ENCODE measurements at places on chromosomes 13 and 19.

DNA sequence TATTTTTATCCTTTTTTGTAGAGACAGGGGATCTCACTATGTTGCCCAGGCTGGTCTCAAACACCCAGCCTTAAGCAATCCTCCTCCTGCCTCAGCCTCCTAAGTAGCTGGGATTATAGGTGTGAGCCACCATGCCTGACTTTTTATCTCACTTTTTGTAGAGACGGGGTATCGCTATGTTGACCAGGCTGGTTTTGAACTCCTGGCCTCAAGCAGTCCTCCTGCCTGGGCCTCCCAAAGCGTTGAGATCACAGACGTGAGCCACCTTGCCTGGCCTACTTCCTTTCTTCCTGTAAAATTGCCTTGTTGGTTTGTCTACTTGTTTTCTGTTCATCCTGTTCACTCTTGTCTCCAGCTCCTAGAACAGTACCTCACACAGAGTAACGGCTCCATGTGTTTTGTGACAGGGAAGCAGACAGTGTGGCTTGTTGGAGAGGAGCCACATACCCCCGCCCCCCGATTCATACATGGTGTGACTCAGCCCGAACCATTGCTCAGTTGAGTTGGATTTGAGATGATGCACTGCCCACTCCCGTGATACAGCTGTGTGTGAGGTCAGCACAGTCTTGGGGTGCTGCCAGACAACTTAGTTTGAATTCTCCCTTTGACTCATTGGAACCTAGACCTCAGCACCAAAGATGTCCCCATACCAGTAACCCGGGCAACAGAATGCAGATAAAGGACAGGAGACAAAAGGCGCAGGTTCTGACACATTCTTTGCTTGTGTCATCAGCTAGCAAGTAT is 34.2 kb downstream of the GPR42 start:
- DNase-seq, result peak; percentile 47

- DNase-seq, result no peak
Observed at GRCh38 chr19:593505-593904, 3.8 kb downstream of the HCN2 start.

- no peak for DNase-seq
Observed at GRCh38 chr13:53010374-53011105, 18.1 kb upstream of the OLFM4 start.

- no peak for DNase-seq
Observed at GRCh38 chr19:38324431-38324830, 4.8 kb downstream of the KCNK6 start.

DNA sequence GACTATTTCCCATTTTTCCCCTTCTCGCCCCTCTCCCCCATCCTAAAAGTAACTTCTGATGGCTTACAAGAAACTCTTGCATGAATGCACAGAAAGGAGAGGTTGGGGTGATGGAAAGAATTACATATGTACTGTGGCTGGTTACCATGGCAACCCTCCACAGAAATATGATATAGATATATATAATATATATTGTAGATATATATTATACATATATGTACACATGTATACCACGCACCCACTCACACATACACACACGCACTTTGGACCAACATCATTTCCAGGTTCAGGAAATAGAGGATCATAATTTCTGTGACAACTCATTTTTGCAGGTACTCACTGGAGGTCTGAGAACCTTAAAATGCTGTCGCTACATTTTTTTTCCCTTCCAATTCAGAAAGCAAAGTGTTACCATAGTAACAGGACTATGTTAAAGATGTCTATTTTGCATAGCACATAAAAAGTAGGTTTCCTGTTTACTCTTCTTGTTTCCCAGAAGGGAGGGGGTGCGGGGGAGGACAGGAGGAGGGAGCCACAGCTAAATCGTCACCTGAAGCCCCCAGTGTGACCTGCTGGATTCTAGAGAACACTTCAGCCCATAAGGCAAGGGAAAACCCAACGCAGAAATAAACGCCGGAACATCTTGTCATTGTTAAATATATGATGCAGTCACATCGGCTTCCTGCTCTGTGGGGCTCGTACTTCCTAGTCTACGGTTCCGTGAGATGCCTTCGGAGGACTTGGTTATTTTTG is 44.7 kb downstream of the EFNB2 start:
- no peak for DNase-seq

DNA sequence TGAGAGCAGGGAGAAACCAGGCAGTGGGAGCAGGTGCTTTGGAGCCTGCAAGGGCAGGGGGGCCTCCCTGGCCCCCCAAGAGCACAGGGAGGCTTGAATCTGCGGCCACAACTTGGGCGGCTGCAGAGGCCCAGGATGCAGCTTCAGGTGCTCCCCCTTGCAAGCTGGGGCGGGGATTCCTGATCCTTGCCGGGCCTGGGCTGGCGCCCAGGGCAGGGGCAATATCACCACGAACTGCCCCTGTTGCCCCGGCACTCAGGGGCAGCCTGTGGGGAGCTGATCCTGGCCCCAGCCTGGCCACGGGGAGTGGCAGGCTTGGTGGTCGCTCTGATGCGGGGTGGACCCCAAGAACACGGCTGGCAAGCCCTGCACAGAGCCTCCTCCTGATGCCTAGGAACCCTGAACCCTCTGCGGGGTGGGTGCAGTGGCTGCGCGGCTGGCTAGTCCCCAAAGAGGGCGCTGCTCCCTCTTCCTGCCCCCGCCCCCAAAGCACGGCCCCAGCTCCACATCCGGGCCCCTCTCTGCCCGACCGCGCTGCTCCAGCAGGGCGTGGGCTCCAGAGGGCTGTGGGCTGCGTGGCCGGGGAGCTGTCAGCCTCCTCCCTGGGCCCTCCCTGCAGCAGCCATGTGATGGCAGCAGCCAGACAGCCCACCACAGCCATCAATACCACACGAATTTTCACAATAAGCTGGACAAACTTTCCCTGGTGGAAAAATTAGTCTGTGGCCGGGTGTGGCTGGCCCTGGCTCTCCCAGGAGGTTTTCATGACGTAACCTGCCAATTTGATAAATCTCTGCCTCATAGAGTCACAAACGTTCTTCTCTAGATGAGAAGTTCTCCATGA is 21.0 kb downstream of the TNFSF9 start:
- DNase-seq, result peak; percentile 44

DNA sequence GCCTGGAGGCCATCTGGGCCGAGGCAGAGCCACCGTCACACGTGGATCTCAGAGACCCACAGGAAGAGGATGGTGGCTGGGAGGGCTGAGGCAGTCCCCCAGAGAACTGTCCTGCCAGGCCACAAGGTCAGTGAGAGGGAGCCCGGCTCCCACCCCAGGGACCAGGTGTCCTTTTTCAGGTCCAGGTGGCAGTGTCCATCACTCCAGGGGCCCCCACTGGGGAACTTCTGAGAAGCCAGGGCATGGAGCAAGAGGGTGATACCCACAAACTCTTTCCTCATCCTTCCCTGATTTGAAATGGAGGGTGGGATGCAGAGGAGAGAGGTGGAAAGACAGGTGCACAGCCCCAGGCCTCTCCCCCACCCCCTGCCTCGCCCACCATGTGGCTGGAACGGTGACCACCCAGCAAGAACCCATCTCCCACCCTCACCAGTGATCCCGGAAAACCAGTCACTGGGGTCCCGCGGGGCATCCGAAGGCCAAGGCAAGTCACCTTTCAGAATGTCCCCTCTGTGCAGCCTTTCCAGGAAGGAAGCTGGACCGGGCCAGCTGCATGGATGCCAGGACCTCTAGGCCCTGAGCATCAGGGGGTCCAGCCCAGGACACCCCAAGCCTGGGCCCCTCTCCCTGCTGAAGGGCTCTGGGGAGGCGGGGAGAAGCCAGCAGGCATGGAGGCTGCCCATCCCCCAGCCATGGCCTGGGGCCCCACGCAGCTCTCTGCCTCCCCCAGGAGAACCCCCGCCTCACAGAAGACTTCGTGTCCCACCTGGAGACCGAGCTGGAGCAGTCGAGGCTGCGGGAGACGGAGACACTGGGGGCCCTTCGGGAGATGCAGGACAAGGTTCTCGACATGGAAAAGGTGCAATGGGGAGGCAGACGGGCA is 14.1 kb downstream of the PRR36 start:
- no peak for DNase-seq

DNA sequence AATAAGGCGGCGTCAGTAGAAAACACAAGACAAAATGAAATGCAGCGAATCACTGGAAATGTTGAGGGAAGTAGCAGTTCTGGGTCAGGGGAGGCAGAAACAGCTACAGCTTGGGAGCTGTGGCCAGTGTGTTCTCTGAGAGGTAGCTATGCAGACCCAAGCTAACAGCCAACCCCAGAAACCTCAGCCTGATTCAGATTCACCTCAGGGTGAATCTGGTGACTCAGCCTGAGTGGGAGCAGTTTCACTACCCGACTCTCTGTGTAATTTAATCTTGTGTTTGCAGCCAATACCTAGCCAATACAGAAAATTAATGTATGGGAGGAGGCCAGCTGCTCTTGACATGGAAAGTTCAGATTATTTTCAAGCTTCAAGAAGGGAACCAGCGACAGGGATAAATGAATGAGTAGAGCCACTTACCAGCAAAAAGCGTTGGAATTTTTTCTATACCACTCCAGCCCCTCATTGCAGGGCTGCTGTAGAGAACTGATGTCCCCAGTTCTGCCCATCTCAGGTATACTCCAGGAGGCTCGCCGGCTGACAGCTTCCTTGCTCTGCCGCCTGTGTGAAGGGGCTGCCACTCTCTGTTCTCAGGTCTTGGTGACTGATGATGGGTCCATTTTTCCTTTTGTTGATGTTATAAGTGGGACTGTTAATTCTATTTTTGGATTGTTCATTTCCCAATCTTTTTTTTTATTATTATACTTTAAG is 8.9 kb downstream of the IGFL3 start:
- DNase-seq, result peak; percentile 65

GRCh38 chr19:664913-665443 is 2.0 kb upstream of the RNF126 start:
- peak; percentile 89 for DNase-seq

GRCh38 chr19:16627193-16627927 is 644 bp downstream of the MED26 start:
- peak; percentile 25 for DNase-seq

GRCh38 chr19:12139269-12139668 is 881 bp downstream of the ZNF20 start:
- DNase-seq, result no peak

DNA sequence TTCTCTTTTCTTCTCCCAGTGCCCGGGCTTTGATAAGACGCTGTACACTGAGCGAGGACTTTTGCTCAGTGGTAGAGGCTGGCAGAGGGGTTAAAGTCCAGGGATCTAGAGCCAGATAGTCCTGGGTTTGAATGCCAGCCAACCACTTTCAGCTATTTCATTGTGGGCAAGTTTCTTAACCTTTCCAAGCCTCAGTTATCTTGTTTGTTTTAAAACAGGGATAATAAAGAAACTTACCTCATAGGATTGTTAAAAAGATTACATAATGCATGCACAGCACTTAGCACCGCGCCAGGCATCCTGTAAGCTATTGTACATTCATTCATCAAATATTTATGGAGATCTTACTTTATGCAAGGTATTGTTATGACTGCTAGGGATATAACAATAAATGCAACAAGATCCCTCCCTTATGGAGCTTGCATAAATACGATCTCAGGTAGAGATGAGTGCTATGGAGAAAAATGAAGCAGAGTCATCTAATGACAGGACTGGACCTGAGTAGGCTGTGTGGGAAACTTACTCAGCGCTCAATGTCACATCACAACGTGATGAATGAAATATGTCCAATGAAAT is 70.8 kb downstream of the LNX2 start:
- DNase-seq, result no peak

GRCh38 chr13:33994198-33994597 is 176.2 kb downstream of the RFC3 start:
- no peak for DNase-seq

GRCh38 chr13:71171740-71172139 is 695.3 kb downstream of the DACH1 start:
- DNase-seq, result no peak
